Activated naive CD4-positive, alpha-beta T cell (primary cell): ENCODE measurements at places on chromosomes 2 and 18.

DNA sequence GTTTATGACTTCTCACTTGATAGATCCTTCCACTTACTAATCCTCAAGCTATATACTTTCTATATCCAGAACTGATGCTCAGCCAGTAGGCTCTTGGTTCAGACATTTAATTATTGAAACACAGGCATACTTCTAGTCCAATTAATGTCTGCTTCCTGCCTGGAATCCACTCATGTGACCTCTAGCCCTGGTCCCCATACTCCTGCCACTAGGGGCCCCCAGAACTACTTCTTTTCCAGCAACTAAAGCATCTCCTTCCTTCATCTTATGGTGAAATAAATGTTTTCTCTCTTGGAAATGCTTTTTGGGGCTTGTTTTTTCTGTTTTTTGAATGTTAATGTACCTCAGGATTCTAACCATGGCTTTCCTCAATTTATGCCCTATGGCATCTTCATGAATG lies 527.6 kb downstream of the SATB2 start:
- DNase-seq = no peak

DNA sequence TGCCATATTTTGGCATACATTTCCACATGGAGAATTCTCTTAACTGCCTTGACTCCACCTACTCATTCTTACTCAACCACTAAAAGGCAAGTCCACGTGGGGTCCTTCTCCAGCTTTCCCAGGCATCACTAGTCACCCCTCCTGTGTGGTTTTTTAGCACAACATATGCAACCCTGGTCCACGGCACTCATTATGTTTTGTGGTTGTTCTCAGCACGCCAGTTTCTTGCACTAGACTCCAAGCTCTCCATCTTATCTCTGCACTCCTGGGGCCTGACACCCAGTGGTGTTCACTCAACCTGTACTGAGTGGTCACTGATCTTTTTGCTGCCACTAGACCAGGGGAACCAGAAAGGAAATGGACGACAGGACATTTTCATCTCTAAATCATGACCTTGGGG lies 18.0 kb downstream of the MARCHF4 start:
- no peak for DNase-seq

DNA sequence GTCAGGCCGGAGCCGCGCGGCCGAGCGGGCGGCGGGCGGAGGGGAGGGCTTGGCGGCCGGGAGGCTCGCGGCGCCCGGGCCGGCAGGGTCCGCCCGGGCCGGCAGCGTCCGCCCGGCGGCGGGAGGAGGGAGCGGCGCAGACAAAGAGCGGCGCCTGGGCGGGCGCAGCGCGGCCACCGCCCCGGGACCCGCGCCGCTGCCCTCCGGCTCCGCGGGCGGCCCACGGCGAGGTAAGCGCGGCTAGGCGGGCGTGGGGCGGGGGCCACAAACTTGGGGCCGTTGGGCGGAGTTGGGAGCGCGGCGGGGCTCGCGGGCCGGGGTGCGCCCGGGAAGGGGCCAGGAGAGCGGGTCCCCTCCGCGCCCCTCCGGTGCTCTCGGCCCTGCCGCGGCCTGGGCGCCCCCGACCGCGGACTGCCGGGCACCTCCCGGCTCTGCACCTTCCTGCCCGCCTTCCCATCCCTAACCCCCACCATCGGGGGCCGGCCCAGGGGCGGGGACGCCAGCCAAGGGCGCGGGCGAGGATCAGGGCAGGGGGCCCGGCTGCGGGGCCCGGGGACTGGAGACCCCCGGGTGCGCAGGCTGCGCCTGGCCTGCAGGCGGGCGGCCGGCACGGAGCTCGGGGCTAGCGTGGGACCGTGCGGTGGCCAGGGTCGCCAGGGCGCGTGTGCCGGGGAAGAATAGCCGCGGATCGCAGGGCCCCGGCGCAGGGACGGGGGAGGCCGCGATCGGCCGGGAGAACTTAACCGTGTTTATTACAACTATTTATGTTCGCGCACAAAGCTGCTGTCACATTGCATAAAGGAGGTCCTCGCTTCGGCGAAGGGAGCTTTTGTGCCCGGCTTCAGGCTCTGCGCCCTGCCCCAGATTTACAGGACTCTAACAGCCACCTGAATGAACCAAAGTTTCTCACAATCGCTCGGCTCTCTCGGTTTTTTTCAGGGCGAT lies at the start of gene NCK2:
TSS of gene NCK2 (plus strand) at position 4 of the 945 bp plus-strand sequence. CDS start 110,152 bp downstream, outside the sequence.
- DNase-seq = peak; percentile 35

DNA sequence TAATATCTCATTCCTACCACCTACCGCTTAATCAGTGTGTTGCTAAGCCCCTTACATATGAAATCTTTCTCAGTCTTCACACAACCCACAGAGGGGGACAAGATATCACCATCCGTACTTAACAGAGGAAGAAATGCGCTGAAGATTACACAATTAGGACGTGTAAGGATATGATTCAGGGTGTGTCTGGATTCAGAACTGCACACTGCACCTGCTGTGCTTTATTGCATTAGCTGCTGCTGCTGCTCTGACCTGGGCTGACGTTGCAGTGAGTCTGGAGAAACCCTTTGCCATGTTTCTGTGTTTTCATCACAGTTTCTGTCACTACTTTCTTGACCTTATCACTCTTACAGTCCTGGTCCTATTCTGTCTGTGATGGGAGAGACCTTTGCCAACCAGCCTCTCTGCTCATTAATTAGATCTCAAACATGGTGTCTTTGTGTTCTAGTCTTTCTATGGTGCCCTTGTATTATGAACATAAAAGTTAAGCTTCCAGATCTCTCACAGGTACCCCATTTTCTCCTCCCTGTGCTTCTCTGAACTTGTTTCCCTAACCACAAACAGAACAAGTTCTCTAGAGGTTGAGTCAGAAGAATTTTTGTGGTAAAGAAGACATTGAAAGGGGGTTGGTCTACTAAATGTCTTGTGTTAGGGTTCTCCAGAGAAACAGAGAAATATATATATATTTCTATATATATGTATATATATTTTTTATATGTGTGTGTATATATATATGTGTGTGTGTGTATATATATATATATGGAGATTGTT lies 92.9 kb upstream of the CYP1B1 start:
- DNase-seq = no peak

DNA sequence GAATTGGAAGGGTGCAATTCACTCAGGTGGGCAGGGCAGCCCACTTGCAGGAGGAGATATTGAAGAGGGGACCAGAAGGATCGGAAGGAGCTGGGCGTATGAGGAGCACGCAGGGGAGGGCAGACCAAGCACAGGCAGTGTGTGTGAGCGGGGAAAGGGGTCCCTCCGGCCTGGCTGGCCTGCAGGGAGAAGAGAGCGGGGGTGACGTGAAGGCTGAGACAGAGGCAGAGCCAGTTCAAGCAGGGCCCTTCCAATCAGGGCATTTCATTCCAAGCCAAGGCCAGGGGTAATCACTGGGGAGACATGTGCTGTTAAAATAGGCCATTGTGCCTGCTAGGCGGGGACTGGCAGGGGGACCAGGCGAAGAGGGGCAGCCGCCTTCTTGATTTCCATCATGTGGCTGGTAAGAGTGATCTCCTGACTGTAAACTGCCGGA lies 62.2 kb downstream of the ACKR3 start:
- no peak for DNase-seq

- no peak for DNase-seq
These were observed 25.6 kb downstream of the TRPM8 start for GRCh38 chr2:233942731-233943130.

DNA sequence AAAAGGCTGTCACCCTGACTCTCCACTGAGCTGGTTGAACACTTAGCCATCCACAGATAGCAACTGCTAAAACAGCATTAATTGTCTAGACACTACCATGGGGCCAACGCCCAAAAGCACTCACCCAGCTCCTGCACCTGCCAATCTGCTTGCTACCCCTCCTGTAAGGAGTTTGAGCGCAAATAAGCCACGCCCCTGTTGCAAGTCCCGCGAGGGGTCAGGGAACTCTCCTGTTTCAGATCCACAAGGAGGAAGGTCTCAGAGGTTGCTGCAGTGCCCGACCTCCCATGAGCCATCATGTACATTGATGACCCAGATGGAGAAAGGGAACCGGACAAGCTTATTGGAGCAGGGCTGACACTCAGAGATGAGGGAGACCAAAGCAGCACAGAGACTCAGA lies 106.8 kb downstream of the ZNF516 start:
- no peak for DNase-seq

GRCh38 chr18:62952807-62953206 lies 237.5 kb downstream of the PHLPP1 start:
- no peak for DNase-seq
